Ascending aorta (tissue), 2 donors: ENCODE measurements at places on chromosomes 16 and 17.

DNA sequence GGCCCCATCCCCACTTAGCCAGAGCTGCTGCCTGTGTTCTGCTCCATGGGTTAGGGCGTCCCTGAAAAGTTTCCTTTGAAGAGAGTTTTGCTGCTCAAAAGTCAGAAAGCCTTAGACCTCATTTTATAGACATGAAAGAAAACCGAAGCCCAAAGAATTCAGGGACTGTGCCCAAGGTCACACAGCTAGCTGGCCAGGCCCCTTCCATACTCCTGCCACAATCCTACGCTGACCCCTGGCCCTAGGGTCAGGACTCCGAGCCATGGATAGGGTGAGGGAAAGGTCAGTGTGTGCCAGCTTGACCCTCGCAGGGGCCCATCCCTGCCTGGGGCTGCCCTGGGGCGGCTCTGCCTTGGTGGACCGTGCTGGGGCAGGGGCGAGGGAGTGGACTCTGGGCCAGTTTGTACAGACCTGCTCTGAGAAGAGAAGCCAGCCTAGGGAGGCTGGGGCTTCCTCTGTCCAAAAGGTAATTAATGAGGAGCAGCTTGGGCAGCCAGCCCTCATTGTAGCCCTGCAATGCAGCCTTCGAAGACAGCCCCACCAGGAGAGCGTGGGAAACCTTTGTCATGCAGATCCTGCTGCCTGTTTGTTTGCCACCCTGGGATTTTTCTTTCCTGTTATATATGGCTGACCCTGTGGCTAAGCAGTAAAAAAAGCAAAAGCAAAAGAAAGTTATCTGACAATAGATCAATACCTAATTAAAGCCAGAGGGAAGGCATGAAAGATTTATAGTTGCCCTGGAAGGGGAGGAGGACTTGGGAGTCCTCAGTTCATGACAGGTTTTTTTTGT lies 37.4 kb downstream of the RHBDL3 start:
- DNase-seq, result no peak

DNA sequence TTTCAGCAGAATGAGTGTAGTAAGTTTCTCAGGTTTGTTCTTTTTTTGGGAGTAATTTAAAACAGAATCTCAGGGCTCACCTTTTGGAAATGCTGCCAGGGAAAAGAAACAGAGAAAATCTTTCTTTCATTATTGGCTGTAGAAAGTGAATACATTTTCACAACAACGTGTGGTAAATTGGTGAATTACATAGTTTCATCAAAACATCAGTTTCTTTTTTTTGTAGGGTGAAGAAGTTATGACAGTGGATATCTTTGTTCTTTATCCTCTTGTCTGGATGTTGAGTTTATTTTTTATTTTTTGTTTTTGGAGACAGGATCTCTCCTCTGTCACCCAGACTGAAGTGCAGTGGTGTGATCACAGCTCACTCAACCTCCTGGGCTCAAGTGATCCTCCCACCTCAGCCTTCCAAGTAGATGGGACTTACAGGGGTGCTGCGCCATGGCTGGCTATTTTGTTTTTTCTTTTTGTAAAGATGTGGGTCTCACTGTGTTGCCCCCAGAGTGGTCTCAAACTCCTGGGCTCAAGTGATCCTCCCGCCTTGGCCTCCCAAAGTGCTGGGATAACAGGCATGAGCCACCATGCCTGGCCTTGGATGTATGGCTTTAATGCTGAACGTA lies 2.4 kb downstream of the ZNF267 start:
- no peak for DNase-seq

GRCh38 chr17:15929941-15930340 lies 15.0 kb upstream of the ADORA2B start:
- DNase-seq, result no peak

DNA sequence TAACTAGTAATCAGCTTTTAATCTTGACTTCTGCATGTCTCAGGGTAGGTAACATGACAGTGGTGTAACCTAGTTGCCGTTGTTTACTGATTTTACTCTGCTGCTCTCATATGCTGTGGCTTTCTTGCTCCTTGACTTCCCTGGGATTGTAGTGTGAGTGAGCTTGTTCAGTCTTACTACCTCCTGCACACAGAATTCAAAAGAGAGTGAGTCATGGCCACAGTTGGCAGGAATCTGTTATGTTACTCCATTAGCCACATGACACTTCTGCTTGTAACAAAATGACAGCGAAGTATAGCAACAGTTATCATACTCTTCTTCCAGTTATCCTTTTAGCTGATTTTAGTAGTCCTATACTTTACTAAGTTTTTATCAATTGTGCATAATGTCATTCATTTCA lies 18.8 kb downstream of the TNRC6A start:
- peak; percentile 78 for DNase-seq

DNA sequence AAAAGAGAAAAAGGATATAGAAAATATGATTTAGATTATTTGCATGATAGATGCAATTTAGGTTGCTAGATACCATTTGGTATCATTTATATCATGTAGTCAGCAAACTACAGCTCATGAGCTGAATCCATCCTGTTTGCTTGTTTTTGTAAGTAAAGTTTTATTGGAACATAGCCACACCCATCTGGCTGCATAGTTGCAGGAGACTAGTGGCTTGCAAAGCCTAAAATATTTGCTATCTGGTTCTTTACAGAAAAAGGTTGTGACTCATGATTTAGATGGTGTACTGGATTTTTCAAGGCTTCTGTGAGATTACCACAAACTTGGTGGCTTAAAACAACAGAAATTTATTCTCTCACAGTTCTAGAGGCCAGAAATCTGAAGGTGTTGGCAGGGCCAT lies 49.9 kb downstream of the MAP2K4 start:
- DNase-seq, result no peak

DNA sequence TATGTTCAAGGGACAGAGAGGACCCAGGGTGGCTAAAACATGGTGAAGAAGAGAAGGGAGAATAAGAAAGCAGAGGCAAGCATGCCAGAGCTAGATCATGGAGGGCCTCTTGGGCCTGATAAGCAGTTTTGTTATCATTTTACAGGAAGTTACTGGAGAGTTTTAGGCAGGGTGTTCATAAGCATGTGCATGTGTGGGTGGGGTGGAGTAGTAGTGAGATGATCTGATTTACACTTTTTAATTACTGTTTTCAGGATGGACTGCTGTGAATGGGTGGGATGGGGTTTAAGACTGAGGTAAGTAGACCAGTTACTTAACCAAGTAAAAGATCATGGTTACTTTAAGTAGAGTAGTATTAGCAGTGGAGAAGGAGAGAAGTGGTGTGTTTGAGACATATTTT lies 173.6 kb downstream of the PHKB start:
- DNase-seq, result no peak

- DNase-seq, result no peak
These were observed 26.2 kb upstream of the ZNF652 start for GRCh38 chr17:49388290-49388640.

- no peak for DNase-seq
These were observed 5.5 kb upstream of the CDIPT start for GRCh38 chr16:29868396-29869009.

DNA sequence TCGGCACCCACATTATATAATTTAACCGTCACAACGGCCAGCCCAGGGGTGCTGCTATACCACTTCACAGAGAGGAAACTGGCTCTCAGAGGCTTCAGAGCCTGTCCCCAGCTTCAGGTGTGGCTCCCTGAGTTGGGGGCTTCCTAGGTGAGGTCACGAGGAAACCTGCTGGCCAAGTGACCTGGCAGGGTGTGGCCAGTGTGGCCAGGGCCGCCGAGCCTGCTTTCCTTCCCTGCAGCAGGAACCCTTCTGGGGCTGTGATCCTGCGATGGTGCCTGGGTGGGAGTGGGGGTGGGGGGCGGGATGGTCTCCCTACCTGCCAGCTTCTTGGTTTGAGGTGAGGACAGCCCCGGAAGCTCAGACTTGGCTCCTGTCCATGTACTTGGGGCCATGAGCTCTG lies 39.9 kb downstream of the ADCY7 start:
- DNase-seq, result peak; percentile 59

DNA sequence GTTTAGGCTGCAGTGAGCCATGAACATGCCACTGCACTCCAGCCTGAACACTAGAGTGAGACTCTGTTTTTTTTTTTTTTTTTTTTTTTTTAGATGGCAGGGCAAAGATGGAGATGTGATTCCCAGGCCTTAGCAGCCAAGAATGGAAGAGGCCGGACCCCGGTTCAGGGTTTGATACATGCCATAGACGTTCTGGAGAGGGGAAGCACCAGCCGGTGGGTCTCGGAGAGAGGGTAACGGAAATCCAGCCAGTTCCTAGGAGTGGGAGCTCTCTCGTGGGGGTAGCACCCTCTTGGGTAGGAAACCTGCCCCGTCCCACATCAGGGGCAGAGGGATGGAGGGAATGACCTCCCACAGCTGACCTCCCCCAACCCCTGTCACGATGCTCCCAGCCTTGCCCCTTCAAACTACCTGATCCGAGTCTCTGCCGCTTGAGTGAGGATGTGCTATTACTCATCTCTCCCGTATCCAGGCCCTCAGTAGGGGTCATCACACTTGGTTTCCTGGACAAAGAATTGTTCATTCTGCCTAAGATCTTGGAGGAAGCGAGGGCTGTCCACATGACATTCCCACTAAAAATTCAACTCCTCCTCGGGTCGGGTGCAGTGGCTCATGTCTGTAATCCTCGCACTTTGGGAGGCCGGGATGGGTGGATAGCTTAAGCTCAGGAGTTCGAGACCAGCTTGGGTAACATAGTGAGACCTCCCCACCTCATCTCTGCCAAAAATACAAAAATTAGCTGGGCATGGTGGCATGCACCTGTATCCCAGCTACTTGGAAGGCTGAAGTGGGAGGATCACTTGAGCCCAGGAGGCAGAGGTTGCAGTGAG lies 47.3 kb downstream of the MIS12 start:
- peak; percentile 24 for DNase-seq

DNA sequence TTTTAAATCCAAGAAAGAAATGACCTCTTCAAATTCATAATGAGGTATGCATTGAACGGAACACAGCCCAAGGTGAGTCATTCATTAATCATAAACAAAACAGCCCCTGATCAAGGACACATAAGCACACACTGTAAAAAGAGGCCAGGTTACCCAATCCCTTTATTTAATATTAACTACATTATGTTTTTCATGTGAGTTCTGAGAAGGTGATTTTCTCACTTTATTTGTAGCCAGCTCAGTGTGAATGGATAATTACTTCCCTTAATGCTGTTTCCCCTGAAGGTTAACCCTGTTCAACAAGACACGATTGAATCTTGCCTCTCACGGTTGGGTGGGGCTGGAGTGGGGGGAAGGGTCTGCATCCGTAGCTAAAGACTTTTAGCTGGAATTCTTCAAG lies 257.3 kb upstream of the SALL1 start:
- no peak for DNase-seq

- DNase-seq, result no peak
These were observed 145.5 kb downstream of the MSI2 start for GRCh38 chr17:57401556-57402488.

GRCh38 chr16:48608871-48609651 lies 919 bp downstream of the N4BP1 start:
- DNase-seq, result peak; percentile 67

GRCh38 chr16:19696328-19696727 lies 21.7 kb downstream of the KNOP1 start:
- peak; percentile 47 for DNase-seq

DNA sequence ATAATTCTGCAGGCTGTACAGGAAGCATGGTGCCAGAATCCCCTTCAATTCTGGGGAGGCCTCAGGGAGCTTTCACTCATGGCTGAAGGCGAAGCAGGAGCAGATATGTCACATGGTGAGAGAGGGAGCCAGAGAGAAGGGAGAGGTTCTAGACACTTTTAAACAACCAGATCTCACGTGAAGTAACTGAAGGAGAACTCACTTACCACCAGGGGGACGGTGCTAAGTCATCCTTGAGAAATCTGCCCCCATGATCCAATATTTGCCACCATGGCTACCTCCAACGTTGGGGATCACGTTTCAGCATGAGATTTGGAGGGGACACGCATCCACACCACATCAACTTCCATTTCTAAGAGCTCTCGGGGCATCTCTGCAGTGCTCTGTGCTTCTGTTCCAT lies 37.4 kb upstream of the GNA13 start:
- DNase-seq, result no peak

GRCh38 chr16:11315510-11315909 lies 29.7 kb upstream of the RMI2 start:
- no peak for DNase-seq

DNA sequence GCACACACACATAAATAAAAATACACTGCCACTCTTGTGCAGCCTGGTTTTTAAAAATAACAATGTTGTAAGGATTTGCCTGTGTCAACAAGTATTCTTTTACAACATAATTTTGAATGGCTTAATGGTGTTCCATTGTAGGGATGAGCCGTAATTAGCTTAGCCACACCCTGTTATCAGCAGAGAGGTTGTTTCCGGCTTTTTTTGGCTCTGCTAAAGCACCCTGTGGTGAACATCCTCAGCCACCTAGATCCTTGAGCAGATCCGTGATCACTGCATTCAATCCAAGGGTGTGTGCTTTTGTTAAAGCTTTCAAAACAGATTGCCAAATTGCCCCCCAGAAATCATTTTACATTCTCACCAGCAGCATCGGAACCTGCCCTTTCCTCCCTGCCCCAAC lies 7.0 kb downstream of the KATNB1 start:
- DNase-seq, result no peak

DNA sequence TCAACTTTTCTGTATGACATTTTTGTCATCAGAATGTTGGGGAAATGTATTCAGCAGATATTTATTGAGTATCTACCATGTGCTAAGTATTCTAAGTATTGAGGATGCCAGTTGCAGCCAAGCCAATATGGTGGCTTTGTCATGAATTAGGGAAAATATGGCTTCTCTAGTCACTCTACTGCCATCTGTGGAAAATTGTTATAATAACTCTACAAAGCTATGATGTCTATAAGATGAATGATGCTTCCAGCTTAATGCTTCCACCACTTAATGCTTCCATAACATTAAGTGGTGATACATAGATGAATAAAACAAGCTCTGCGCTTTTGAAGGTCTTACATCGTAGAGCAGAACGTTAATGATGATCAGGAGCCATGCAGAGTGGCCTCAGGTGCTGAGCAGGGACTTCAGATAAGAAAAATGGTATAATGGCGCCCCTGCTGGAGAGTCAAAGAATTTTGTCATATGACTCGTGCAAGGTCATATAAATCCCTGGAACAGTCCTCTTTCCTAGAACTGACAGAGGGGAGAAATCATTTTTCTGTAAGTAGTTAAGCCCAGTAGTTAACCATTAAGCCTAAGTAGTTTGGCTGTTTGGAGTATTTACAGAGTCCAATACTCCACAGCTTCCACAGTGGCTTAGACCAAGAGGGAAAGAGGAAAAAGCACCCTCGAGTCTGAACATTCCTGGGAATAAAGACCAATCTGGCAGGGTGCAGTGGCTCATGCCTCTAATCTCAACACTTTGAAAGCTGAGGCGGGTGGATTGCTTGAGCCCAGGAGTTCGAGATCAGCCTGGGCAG lies 2.7 kb upstream of the TMIGD1 start:
- DNase-seq, result no peak

GRCh38 chr17:66417300-66417719 lies 114.9 kb downstream of the PRKCA start:
- no peak for DNase-seq

DNA sequence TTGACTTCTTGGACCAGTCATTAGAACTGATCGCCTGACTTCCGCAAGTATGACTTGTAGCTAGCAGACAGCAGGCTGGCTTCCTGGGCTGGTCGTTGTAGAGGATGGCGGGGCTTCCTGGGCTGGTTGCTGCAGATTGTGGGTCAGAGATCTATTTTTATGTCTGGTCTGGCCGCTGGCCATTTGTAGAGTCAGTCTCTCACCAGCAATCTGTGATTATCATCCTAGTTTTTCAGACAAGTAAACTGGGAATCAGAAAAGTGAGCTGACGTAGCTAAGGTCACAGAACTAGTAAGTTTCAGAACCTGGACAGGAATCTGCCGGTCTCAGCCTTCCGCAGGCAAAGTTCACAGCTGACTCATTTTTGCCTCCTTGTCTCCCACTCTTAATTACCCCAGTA lies 19.1 kb downstream of the GPR142 start:
- DNase-seq, result no peak

GRCh38 chr17:74680213-74680612 lies 32.5 kb downstream of the CD300LF start:
- DNase-seq, result no peak
